ENCODE measurements at places on chromosomes 4 and X.

DNA sequence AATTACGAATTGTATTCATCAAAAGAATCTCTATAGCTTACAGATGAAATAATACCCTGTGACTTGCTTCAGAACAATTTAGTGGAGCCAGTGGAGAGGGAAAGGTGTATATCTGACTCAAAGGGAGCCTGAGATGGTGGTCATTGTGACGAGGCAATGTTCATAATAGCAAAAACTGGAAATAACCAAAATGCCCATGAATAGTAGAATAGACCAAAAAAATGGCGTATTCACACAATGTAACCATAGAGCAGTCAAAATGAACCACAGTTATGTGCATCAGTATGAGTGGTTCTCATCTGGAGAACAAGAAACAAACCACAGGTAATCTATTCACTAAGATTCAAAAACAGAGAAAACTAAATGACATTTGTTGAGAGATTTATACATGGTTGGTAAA lies 125.3 kb upstream of the CLNK start:
- no peak for DNase-seq

DNA sequence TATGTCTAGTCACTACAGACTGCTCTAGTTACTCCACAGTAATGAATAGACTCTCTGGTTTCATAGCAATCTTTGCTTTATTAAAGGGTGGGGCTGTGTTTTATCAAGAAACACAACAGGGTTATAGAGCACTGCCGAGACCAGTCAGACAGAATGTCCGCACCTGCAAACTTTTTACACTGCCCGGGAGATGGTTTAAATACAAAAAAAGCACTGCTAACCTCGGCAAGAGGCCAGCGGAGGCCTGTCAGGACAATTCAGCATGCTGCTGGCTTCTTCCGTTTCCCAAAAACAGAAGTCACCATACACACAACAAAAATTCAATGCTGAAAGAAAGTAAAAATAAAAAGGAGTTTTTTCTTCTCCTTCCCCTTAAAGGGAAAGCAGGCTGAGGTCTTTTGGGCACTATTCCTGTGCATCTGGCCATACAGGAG lies 67.4 kb downstream of the IRF2 start:
- DNase-seq = no peak

- no peak for DNase-seq
These were observed 95.8 kb upstream of the TENM3 start for GRCh38 chr4:182147391-182147790.

DNA sequence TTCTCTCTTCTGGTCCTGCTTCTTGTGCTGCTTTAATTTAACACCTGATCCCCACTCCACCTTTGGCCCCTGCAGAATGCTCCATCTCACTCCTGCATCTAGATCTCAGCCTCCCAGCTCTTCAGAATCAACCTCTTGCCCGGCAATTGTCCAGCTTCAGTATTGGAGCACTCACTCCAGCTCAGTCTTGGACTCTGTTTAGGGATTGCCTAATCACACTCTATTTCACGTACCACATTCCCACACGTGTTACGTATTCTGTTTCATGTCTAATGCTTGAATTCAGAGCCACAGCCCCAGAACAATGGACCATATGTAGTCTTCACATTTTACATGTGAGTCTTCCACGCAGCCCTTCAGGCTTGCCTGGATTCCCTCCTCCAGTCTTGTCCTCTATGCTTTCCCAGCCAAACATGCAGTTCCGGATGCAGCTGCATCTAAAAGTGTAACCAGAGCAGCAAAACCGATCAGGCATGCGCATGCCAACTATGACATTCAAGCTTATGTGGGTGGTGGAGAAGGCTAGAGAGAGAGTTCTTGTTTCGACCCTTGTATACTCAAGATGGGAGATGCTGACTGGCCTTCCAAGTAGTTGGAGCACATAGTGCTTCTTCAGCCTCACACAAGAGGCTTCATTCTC lies 105.2 kb upstream of the FAM9A start:
- DNase-seq = no peak

- no peak for DNase-seq
These were observed 89.8 kb downstream of the MRPL1 start for GRCh38 chr4:77952457-77952856.

DNA sequence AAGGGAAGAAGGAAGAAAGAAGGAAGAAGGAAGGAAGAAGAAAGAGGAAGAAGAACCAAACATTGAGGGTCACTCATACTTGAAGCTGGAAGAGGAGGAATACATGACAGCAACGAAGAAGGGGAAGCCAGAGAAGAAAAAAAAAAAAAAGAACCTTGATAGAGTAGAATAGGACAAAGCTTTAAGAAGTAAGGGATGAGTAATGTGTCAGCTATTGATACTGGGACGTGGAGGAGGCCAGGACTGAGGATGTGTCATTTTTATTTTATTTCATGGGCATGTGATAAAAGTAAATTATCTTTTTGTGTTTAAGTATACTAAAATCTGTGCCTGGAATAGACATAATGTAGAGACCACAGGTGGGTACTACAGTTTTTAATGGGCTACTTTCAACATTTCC lies 6.4 kb downstream of the EDA2R start:
- no peak for DNase-seq

DNA sequence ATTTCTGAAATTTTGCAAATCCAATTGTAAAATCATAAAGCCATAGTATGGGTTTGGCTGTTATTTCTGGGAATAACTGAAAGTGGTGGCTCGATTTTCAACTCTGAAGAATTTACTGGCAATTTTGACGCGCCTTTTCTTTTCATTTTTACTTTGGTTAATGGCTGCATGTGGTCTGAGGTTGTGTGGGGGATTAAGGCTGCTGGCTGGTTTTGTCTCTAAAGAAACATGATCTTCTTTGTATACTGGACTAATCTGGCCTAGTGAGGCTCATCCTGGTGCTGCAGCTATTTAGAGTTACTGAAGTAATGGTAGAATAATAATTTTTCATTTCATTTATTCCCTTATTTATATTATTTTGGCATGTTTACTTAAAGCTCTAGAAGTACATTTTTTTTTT lies 164.0 kb downstream of the RNF150 start:
- DNase-seq = no peak

DNA sequence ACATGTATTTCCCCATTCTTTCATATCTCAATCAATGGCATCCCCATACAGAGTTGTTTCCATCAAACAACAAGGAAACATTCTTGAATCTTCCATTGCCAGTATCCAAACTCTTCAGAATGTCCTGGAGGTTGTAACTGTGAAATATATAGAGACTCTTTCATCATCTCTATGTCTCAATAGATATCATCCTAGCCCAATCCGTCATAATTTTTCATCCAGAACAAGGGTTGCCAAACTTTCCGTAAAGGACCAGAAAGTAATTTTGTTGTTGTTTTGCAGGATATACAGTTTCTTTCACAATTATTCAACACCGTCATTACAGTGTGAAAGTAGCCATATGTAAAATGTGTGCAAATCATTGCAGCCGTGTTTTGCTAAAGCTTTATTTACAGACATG lies 15.2 kb upstream of the CXCL6 start:
- no peak for DNase-seq

GRCh38 chr4:183455431-183456195 lies 11.2 kb downstream of the CDKN2AIP start:
- no peak for DNase-seq

- DNase-seq = no peak
These were observed 62.6 kb downstream of the DGKK start for GRCh38 chrX:50407976-50408375.

All from esophagus squamous epithelium (tissue), 5 donors.